ENCODE measurements at places on chromosomes 7 and 10.

GRCh38 chr10:89371079-89371478 lies 6.8 kb upstream of the IFIT1B start:
- no peak for DNase-seq

GRCh38 chr7:34928052-34928451 lies 109.2 kb downstream of the DPY19L1 start:
- peak; percentile 55 for DNase-seq

DNA sequence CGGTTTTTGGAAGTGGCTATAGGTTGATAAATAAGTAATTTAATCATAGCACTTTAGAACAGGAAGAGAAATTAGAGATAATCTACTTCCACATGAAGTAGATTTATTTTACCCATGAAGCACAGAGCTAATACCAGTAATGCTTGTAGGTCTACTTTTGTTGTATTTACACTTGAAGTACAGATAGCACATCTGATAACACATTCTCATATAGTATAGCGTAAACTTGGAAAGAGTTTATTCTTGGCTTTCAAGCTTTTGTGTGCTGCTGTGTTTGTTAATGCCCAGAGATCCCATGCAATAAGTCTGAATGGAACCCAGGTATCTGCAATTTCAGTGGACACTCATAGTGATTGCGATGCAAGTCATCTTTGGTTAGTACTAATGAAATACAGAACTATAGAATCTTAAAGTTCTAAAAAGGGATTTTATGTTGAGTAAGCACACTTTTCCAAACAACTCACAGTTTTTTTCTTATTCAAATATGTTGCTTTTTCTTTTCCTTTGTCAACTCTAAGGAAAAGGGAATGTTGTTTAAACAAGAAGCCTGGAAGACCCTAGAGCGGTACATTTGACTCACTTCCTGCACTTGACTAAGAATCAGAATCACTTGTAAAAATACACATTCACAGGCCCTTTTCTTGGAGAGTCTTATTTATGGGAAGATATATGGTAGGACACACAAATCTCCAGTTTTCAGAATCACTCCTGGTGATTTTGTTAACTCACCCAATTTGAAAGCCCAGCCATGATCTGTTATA lies 105.8 kb downstream of the GNAI1 start:
- no peak for DNase-seq

GRCh38 chr7:39678930-39679709 lies 55.7 kb downstream of the RALA start:
- DNase-seq = no peak

DNA sequence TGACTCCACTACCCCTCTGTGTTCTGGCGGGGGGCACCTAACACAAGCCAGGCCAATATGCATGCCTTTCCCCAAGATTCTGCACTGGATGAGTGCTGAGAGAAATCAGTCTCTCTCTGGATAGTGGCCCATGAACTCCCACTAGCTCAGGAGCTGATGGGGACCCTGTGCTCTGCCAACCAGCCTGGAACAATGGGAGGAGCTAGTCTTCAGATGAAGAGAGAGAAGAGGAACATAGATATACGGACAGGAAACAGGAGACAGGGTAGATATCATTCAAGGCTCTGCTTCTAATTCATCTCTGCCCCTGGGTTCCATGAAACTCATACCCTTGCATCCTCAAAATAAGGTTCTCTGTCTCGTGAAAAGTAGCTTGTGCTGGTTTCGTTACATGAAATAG lies 27.9 kb upstream of the PLXNA4 start:
- no peak for DNase-seq

GRCh38 chr10:115957012-115957399 lies 316.0 kb downstream of the GFRA1 start:
- DNase-seq = no peak

DNA sequence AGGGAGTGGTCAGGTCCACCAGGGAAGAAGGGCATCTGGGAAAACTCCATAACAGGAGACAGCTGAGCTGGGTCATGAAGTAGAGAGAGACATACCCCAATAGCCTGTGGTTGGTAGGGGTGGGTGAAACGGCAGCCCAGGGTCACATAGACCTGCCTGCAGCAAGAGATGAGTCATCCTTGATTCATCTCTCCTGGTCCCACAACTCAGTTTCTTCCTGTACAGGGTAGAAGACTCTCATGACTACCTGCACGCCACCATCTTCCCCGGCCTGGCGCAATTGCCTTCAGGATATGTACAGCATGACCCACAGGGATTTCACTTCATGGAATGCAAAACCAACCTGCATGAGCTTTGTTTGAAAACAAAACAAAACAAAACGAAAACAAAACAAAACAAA lies 45.1 kb upstream of the ADAM12 start:
- no peak for DNase-seq

- no peak for DNase-seq
These were observed 79.5 kb downstream of the CACNA2D1 start for GRCh38 chr7:82364048-82364447.

DNA sequence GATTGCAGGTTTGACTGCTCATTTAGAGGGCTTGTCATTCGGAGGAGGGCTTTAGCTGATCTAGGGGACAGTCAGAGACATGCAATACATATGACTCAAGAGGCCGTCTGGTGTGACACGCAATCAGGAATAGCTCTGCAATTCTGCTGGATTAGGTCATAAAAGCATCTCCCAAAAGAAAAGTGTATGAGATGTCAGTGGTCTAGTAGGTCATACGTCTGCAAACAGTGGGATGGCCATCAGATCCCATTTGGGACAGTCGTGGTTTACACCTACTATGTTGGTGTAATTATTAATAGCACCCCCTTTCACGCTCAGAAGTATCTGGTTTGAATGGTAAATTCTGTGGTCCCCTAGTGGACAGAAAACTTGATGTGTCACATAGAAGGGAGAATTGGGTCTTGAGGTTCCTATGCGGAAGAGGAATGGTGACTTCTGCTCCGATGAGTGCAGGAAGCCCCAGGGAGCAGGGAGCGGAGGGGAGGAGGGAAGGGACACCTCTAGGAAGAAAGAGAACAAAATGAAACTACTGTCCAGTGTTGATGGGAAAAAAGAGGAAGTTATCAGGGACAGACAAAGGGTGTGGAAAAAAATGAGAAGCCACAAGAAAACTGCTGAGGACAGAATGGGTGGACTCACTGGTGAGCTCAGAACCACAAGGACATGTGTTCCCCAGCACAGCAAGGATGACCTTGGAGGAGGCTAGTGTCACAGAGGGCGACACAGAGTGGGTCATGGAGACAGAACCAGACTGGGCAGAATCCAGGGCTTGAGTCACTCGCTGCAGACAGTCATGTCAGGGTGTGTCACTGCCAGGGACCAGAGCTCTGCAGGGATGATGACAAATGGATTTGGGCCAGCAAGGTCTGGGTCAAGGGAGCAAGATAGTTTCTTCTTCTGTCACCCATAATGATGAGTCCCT lies 59.9 kb downstream of the MAP3K8 start:
- no peak for DNase-seq

- DNase-seq = no peak
These were observed 1.9 kb upstream of the EPHB4 start for GRCh38 chr7:100829150-100829716.

GRCh38 chr7:43856996-43857395 lies 12.3 kb downstream of the MRPS24 start:
- no peak for DNase-seq

- peak; percentile 28 for DNase-seq
These were observed 182.0 kb downstream of the RPS24 start for GRCh38 chr10:78215645-78216044.

DNA sequence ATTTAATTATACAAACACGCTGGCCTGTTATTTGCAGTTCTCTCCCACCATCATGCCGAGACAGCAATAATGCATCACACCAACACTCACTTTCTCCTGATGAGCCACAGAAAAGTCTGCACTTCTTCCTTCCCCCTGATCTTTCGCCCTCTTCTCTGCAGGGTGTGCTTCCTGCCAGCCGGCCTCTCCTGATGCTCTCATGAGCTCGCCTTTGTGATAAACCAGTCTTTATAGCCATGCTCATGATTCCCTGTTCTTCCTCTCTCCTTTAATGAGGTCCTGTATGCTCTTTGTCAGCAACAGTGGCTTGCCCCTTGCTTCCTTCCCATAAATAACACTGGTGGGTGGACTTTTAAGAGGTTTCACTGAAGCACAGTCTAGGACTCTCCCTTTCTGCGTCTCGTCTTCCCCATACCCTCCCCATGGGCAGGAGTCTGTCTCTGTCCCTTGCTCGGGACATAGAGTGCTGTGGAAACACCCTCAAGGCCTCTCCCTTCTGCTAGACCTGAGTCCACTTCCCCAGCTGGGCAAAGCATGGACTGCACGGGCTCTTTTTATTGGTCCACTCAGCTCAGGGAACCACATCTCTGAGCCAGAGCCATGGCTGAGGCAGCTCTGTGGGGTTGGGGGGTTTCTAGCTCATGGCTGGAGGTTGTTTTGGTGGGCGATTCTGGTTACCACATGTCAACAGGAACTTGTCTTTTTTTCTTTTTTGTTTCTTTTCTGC lies 133.9 kb downstream of the C10orf105 start:
- DNase-seq = no peak

DNA sequence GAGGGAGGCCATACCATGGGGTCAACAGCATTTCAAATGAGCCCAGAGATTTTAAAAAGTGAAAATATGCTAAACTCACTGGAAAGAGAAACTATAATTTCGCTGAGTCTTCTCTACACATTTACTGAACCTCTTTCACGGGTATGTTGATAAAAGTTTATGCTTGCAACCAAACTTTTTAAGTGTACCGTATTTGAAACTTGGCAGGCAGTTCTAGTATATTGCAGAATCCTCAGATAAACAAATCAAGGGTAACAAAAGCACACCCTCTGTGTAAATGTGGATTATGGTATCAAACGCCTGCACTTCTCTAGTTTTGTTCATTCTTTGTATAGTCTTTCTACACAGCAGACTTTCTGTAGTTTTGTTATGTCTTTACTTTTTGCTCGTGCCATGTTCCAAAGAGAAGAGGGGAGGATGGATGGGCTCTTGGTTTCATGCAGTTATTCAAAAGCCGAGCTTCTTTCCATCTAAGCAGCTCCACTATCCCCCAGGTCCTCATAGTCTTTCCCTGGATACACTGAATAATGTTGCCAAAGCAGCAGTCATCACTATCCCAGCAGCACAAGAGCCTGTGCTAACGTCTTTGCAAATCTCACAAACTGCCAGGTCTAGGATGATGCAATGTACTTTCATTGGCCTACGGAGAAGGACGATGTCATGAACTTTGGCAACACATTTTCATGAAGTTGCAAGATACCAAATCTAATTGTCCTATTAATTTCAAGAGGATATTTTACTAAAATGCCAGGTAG lies 131.2 kb downstream of the MPP7 start:
- no peak for DNase-seq

GRCh38 chr10:16852624-16853023 lies 35.4 kb upstream of the RSU1 start:
- DNase-seq = no peak

DNA sequence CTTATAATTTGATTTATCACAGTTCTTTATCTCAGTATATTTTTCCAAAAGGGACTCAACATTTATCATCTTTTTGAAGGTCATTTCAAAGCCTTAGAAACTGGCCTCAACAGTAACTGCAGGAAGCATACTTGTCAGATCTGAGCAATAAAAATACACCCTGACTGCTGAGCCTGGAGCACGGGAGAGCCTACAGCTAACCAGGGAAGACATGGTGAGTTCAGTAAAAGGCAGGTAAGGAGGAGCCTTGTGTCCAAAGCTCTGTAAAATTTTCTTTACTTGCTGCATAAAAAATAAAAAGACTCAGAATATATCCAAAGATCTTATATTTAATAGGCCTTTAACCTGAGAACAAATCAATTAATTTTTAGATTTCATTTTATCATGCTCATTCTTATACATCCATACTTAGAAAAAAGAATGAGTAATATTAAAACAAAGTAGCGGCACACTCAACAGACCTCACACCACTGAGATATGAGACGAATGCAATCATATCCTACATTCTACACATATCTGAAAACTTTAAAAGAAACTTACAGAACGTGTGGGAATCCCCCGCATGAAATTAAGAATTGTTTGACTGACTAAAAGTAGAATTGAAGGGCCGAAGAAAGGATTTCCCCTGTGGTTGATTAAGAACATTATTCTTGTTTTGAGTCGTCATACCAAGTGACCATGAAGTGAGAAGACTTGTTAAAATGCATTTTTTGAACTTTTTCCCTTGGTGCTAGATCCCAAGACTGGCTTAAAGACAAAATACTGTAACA lies 296.4 kb upstream of the MKLN1 start:
- DNase-seq = no peak

DNA sequence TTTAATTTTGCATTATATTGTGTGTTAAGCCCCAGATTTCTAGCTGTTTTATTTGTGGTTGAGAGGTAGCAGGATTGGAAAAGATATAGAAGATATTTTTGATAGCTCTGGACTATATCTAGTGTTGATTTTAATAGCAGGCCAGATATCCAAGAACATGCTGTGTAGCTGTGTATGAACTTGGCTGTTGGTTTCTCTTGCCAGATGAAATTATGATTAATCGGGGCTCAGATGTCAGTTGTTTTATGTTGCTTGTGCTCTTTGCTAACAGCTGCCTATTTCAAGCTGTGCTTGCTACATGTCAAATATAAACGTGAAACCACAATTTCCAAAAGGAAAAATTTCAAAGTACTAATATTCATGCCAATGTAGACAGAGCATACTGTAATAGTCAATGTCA lies 141.1 kb downstream of the GRM3 start:
- no peak for DNase-seq

DNA sequence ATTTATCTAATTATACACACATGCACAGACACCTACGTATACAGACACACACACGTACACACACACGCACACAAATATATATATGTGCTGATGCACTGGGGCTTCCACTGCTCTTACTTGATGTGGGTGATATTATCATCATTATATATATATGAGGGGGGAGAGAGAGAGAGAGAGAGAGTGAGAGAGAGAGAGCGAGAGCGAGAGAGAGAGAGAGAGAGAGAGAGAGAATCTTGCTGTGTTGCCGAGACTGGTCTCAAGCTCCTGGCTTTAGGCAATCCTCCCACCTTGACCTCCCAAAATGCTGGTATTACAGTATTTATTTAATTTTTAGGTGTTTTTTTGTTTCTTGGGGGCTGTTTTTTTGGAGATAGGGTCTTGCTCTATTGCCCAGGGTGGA lies 3.6 kb upstream of the RABGEF1 start:
- no peak for DNase-seq

DNA sequence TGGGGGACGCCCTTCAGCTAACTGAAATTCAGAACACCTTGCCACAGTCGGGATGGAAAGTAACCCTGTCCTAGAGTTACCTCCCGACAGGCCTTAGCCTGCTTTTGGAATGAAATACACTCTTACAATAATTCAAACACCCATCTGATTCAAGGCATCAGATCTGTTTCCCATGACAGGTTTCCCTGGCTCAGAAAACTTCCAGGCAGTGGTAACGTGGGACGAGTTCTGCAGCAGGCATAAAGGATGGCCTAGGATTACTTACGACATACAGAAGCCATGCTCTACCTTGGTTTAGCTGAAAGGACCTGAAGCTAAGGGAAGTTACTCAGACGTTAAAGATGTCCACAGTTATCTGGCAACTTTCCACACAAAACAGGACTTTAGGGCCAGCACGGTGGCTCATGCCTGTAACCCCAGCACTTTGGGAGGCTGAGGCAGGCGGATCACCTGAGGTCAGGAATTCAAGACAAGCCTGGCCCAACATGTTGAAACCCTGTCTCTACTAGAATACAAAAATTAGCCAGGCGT lies 5.0 kb downstream of the PAXIP1 start:
- DNase-seq = no peak
